ENCODE measurements at places on chromosomes 3 and 15.

DNA sequence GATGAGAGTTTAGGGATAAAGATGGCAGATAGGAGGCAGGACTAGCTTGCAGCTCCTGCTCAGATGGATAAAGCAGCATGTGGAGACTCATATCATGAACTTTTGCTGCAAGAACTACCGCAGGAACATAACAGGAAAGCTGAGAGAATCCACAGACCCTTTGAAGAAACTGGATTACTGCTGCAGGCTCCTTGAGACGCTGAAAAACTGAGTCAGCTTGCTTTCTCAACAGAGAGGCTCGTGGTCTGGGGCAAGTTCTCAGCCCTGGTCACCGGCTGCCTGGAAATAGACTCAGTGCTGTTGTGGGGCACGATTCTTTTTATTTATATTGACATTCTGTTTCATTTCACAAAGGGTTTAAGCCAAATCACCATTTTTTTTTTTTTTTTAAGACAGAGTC lies 28.8 kb upstream of the TRIM59 start:
- no peak for DNase-seq

GRCh38 chr3:102443021-102443420 lies 8.2 kb downstream of the ZPLD1 start:
- DNase-seq: no peak

GRCh38 chr3:57281715-57282114 lies 10.8 kb downstream of the ASB14 start:
- DNase-seq: no peak

- DNase-seq: no peak
Observed at GRCh38 chr15:67511606-67512005, 9.3 kb upstream of the C15orf61 start.

- DNase-seq: no peak
Observed at GRCh38 chr3:29447946-29448627, 167.2 kb downstream of the RBMS3 start.
